Stimulated activated naive CD8-positive, alpha-beta T cell treated with anti-CD3 and anti-CD28 coated beads, Interleukin-15, amount 100 ng/mL, for 72 hours (primary cell): ENCODE measurements at places on chromosomes 1 and 21.

- peak; percentile 62 for DNase-seq
These were observed 29.1 kb downstream of the STPG1 start for GRCh38 chr1:24384251-24385090.

- DNase-seq, result no peak
These were observed 177.1 kb downstream of the NEGR1 start for GRCh38 chr1:72105201-72105600.

DNA sequence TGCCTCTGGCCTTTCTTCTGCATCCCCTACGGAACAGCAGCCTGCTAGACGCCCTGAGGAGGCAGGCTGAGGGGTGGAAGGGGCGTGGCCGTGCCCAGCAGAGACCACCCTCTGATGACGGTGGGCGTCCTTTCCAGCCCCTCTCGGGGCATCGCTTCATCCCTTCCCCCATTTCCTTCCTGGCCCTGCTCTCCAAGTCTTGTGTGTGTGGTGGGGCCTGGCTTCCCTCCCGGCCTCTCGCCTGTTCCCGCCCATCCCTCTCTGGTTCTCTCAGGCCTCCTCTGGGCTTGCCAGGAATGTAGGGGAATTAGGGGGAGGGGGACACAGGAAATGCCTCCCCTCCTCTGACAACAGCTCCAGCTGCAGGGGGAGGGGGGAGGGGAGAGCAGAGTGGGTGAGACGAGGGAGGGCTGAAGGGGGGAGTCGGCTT is 51.1 kb downstream of the SKI start:
- DNase-seq, result no peak

DNA sequence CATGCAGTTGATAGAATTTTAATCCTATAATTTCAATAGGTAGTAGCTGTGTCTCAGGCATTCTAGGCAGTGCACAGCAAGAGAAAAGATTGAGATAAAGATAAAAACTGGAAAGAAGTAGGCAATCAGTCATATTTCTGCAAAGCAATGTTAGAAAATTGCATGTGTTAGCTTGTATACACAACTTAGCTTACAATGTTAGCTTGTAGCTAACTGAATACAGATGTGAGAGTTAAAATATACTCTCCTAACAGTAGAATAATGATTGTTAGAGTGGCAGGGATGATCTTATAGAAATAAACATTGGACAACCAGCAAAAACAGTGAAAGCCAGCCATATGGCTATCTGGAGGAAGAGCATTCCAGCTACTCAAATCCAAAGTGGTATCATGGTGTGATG is 29.0 kb downstream of the PTPRC start:
- no peak for DNase-seq

DNA sequence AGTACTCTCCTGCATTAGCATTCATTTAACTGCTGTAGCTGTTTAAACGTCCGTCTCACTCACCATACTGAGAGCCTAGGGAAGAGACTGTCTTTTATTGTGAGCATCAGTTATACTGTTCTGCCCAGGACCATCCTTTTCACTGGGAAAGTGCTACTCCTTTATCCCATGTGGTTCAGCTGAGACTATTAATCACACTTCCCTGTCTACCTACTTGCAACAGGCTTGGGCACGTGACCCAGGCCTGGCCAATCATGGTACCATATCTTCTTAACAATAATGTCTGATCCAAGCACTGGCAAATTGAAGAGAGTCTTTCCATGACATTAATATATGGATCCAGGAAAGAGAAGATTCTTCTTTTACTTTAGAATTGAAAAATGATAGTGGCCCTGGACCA is 108.1 kb downstream of the TM2D1 start:
- DNase-seq, result no peak

DNA sequence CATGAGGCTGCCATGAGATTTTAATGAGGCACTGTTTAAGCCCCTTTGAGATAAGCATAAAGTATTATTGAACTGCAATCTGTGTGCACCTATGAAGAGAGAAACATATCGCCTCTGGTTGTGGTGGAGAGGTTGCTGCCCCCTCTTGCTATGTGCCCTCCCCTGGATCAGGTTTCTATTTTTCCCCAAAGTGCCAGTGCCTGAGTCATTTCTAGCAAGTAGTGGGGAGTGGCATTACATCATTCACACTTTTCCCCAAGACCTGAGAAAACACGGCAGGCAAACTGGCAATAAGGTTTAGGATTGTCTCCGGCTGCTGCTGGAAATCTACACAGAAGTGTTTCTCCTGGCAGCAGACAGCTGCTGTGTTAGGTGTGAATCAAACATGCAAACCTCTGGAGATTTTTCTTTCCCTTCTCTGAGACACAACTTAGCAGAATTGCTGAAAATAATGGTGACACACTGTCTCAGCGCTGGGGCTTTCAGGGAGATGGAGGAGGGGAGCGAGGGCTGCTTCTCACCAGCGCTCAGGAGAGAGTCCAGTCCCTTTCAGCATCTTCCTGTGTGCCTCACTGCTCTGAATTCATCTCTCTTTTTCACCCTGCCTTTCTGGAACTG is 13.7 kb upstream of the RGS16 start:
- DNase-seq, result peak; percentile 27

GRCh38 chr1:95138223-95138622 is 21.1 kb downstream of the TLCD4 start:
- DNase-seq, result no peak

GRCh38 chr1:96968541-96968940 is 247.0 kb downstream of the PTBP2 start:
- no peak for DNase-seq

GRCh38 chr1:84936116-84936810 is 43.3 kb upstream of the LPAR3 start:
- peak; percentile 24 for DNase-seq

GRCh38 chr1:218717575-218717974 is 372.4 kb downstream of the TGFB2 start:
- no peak for DNase-seq
